A549 treated with RU486 at 1 μM for 4 hours (cell line): ENCODE measurements at places on chromosomes 2 and 18. TPM values are rescaled to one million over a fixed set of nuclear protein-coding genes. Genes with fewer than 3 reads are reported as not detected.

The C2orf66 gene
- 0.07 to 0.19 TPM (median 0.13 TPM) in 3 of 5 replicates, not detected in the others for total RNA-seq

The DLGAP1 gene
- 0.03 to 0.10 TPM in 2 of 5 replicates, not detected in the others for total RNA-seq

The ITGB6 gene
- 0.62 to 1.5 TPM (median 1.1 TPM) in 5 replicates for total RNA-seq

The AAK1 gene
- 11.0 to 18.8 TPM (median 16.9 TPM) in 5 replicates for total RNA-seq

The HRH4 gene
- total RNA-seq: 0.02 TPM in 1 of 5 replicates, not detected in the others

The SLC14A1 gene
- not detected in 5 replicates for total RNA-seq

The ZAP70 gene
- not detected in 5 replicates for total RNA-seq

The PARD6G gene
- 2.0 to 4.1 TPM (median 2.9 TPM) in 5 replicates for total RNA-seq

The NBAS gene
- 14.6 to 17.3 TPM (median 16.3 TPM) in 5 replicates for total RNA-seq

The GDF7 gene
- total RNA-seq: 0.03 to 0.06 TPM (median 0.04 TPM) in 5 replicates

The TTR gene
- 1.8 TPM in 1 of 5 replicates, not detected in the others for total RNA-seq

The NEURL3 gene
- 1.1 to 1.9 TPM (median 1.8 TPM) in 5 replicates for total RNA-seq

The RAMP1 gene
- total RNA-seq: not detected in 5 replicates

The ZSWIM2 gene
- not detected in 5 replicates for total RNA-seq

The TXNDC2 gene
- total RNA-seq: 0.06 to 0.38 TPM (median 0.16 TPM) in 5 replicates

The PLCD4 gene
- total RNA-seq: 0.29 to 0.71 TPM (median 0.53 TPM) in 5 replicates

The ARHGAP25 gene
- 0.15 to 0.28 TPM (median 0.26 TPM) in 3 of 5 replicates, not detected in the others for total RNA-seq

The LDAH gene
- total RNA-seq: 15.3 to 19.5 TPM (median 17.5 TPM) in 5 replicates

The TEKT4 gene
- total RNA-seq: not detected in 5 replicates

The YWHAQ gene
- total RNA-seq: 688 to 828 TPM (median 710 TPM) in 5 replicates

The LOXL3 gene
- total RNA-seq: 0.14 to 0.66 TPM (median 0.25 TPM) in 5 replicates

The TUBA3D gene
- 0.17 TPM in 1 of 5 replicates, not detected in the others for total RNA-seq

The NT5C1B gene
- total RNA-seq: not detected in 5 replicates

The FBXO15 gene
- 0.54 to 1.6 TPM (median 0.84 TPM) in 5 replicates for total RNA-seq

The HOXD9 gene
- 1.0 to 1.7 TPM (median 1.2 TPM) in 5 replicates for total RNA-seq

The NEUROD1 gene
- total RNA-seq: not detected in 5 replicates

The TRIM43 gene
- 0.06 TPM in 1 of 5 replicates, not detected in the others for total RNA-seq

The ARMC9 gene
- total RNA-seq: 13.3 to 16.7 TPM (median 15.8 TPM) in 5 replicates
